Stimulated activated naive B cell treated with anti-CD40 and anti-IgM and Interleukin-4, amounts not matched to agents 10 μg/mL and 1 μg/mL and 100 μg/mL, for 72 hours (primary cell): ENCODE measurements at places on chromosomes 1 and 21.
A peak's percentile ranks its signal among the peaks of the same experiment; 100 is the strongest.

DNA sequence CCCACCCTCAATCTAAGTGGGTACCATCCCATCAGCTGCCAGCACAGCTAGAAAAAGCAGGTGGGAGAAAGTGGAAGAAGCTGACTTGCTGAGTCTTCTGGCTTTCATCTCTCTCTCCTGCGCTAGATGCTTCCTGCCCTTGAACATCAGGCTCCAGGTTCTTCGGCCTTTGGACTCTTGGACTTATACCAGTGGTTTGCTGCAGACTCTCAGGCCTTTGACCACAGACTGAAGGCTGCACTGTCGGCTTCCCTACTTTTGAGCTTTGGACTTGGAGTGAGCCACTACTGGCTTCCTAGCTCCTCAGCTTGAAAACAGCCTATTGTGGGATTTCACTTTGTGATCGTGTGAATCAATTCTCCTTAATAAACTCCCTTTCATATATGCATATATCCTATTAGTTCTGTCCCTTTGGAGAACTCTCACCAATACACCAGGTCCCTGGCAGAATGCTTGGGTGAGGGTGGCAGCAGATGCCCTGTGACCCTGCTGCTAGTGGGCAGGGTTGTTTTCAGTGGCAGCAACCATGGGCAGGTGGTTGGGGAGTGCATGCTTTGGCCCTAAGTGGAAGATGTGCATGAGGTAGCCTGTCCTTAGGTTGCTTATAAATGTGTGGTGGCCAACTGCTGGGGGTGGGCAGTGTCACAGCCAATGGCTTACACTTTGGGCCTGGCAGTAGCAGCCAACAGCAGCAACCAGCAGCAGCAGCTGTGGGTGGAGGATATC lies 10.8 kb upstream of the ADAM30 start:
- no peak for DNase-seq

GRCh38 chr1:116481934-116482333 lies 88.9 kb downstream of the CD58 start:
- no peak for DNase-seq

GRCh38 chr1:55699228-55699627 lies 484.1 kb upstream of the USP24 start:
- no peak for DNase-seq

DNA sequence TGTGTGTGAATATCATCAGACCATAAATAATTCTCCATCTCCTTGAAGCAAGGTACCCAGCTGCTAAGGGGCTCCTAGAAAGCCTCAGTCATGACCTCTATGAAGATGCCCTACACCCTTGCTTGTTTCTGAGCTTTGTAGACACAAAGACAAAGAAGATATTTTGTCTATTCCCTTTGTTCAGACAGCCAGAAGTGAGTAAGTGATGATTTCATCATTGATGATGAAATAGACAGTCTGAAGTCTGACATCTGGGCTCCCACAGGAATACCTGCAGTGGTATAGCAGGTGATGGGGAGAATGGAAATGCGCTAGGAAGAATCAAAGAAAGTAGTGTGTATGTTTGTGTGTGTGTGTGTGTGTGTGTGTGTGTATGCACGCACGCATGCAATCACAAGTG lies 82.2 kb upstream of the DPT start:
- DNase-seq, result no peak

GRCh38 chr1:56472860-56473259 lies 106.5 kb downstream of the PLPP3 start:
- peak; percentile 58 for DNase-seq

GRCh38 chr21:28336314-28336713 lies 656.4 kb downstream of the LTN1 start:
- no peak for DNase-seq

- DNase-seq, result no peak
Measured at GRCh38 chr1:4146101-4146500, 246.0 kb upstream of the C1orf174 start.

GRCh38 chr1:218525451-218526197 lies 180.5 kb downstream of the TGFB2 start:
- DNase-seq, result no peak

DNA sequence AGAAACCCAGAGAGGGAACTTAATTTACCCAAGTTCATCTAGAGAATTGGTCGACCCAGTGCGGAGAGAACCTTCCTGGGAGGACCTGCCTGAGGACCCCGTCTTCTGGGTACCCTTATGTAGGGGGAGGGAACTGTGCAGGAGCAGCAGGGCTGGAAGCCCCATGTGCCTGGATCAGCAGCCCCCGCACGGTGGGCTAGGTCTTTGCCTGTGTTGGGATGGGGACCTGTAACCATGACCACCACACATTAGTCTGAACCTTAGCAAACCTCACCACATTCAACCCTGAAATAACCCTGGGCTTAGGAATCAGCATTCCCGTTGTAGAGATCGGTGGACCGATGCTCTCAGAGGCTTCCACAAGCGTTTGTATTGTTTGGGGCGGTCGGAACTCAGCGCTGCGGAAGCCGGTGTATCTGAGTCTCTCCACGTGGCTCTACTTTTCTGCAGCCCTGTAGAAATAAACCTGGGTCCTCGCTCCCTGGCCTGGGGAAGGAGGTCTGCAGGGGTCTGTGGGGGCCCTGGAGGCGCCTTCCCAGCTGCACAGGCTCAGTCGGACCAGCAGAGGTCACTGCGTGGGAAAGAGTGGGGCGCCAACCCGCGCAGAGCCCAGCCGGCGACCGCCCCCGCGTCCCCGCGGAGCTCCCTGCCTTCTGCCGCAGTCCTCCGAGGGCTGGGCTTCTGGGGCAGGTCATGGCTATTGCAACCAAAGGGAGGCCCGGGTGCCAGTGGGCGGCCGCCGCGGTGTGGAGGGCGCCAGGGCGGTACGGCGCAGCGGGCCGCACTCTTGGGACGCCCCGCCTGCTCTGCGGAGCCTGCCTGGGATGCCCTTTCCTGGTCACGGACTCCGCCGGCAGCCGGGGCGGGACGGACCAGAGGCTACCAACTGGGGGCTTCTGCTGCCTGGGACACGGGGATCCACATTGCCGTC lies 36.2 kb upstream of the KCNA10 start:
- peak; percentile 30 for DNase-seq

- no peak for DNase-seq
Measured at GRCh38 chr1:114075105-114075504, 78.6 kb downstream of the SYT6 start.

DNA sequence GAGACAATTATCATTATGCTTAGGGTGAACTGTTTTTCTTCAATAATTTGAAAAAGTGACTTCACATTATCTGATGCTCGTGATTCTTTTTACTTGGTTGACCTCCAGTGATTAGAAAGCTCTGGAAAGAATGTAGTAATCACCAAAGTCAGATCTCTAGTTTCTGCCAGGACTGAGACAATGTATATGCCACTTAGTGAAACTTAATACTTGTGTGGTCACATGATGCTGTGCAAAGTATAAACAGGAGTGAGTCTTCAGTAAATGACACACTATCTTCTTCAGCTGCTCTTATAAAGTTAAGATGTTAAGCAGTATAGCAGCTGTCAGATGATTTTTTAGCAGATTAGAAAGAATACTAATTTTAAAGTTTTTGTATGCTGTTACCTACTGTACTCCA lies 17.2 kb downstream of the VCAM1 start:
- no peak for DNase-seq

GRCh38 chr1:1776672-1777582 lies 1.3 kb downstream of the NADK start:
- no peak for DNase-seq

DNA sequence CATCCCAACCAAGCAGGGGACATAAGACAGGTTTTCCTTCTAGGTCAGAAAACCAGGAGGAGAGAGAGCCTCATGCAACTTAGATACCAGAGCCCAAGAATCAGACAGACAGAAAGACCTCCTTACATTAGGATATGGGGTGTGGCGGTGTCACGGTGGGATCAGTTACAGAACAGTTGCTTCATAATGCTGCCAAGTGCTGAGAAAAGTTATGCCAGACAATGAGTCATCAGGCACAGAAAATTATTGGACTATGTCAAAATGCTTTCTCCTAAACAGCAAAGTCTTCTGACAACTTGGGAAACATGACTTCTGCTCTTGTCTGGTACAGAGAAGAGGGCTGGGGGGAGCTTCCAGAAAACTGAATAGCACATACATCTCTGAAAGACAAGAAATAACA lies 1120.2 kb upstream of the TMPRSS15 start:
- DNase-seq, result no peak

- peak; percentile 14 for DNase-seq
Measured at GRCh38 chr1:248243204-248243603, 12.0 kb downstream of the OR2M4 start.

GRCh38 chr1:97787231-97787630 lies 133.6 kb downstream of the DPYD start:
- DNase-seq, result no peak

GRCh38 chr1:42282867-42283583 lies 52.0 kb downstream of the FOXJ3 start:
- no peak for DNase-seq

GRCh38 chr1:186715887-186716809 lies 35.9 kb upstream of the PTGS2 start:
- no peak for DNase-seq

GRCh38 chr1:78377356-78377928 lies 113.3 kb upstream of the PTGFR start:
- no peak for DNase-seq

- no peak for DNase-seq
Measured at GRCh38 chr1:30313176-30313575, 410.2 kb downstream of the MATN1 start.

DNA sequence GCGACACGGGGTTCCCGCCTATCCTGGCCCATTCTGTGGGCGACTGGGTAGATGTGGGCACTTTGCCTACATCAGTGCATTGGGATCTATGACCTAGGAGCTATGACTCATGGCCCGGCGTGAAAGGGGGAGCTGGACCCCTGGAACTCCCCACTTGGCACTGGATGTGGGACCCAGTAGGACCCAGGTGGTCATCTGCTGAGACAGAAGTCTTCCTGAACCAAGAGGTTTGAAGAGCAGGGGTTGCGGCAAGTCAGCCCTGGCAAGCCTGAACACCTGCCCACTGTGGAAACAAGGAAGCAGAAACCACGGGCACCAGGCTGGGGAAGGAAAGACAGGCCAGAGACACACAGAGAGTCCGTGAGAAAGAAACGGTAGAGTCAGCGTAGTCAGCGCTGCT lies 656.7 kb downstream of the AJAP1 start:
- no peak for DNase-seq

DNA sequence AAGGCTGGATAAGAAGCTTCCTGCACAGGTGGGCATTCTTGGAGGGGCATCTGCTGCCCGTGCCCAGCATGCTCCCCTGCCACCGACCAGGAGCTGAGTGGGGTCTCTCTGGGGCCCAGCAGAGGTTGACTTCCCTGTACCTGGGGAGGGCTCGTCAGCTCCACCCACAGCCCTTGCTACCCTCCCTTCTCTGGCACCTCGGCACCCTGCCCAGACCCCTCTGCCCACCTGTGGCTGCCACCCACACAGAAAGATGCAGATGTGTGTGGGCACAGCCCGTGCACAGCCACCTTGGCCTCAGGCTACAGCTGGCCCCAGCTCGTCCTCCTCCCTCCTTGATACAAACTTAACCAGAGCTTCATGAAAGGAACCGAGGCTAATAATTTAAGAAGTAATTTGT lies 241.2 kb upstream of the VAMP3 start:
- no peak for DNase-seq

- DNase-seq, result no peak
Measured at GRCh38 chr1:172252321-172252720, 168.2 kb upstream of the C1orf105 start.

GRCh38 chr1:79874289-79874688 lies 867.8 kb upstream of the ADGRL4 start:
- DNase-seq, result no peak

DNA sequence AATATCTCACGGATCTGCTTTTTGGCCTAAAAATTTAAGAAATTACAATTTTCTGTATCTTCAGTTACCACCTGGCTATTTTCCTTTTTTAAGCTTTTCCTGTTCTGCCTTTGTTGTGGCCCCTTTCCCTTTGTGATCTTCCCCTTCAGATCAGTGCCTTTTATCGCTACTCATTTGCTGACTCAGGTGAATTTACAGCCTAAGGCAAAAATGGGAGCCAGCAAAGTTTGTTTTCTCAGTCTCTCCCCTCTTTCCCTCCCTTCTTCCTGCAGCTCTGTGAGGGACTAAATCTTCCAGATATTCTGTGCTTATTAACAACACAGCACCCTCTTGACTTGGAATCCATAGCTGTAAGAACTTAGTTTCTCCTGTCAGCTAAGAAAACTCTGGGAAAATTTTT lies 5.3 kb upstream of the PRRC2C start:
- no peak for DNase-seq

- DNase-seq, result peak; percentile 79
Measured at GRCh38 chr21:25396135-25396711, 211.1 kb downstream of the MRPL39 start.

DNA sequence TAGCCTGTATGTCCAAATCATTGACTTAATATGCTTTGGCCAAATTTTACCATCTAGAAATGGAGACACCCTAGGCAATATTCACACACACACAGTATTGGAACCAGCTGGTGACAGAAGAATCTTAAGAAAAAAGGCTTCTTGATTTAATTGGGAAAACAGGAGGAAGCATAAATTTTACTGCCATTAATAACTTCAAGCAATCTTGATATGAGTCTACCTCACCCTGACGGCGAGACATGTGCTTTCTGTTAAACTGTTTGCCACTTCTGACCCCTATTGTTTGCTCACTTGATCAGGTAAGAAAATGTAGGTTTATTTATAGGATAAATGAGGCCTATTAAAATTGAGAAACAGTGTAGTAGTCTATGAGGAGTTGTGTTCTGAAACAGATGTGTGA lies 73.2 kb downstream of the KIFAP3 start:
- DNase-seq, result no peak

DNA sequence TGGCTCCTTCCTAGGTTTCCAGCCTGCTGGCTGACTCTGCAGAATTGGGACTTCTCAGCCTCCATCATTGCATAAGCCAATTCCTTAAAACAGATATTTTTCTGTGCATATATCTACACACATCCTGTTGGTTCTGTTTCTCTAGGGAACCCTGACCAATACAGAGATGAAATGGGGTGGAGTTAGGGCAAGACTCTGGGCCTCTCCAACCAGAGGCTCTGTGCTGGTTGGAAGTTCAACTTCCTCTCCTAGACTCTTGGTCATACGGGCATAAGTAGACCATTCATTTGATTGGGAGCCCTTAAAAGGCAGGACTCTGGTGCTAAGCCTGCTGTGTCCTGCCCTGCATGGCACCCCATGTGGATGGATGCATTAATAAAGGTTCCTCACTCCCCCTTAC lies 55.0 kb downstream of the CNIH3 start:
- DNase-seq, result no peak

DNA sequence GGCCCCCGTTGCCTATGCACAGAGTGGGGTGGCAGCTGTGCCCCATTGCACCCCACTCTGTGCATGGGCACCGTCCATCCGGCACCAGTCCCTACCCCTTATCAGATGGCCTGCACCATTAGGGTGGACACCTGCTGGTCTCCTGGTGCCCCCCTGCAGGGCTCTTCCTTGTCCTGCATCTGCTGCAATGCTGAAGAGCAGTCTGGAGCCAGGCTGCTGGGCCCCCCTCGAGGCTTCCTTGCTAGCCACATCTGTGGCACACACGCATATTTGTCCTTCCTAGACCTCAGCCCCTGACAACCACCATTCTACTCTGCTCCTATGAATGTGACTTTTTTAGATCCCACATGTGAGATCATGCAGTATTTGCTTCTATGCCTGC lies 56.4 kb downstream of the COL18A1 start:
- DNase-seq, result no peak

GRCh38 chr1:22983944-22984343 lies 11.3 kb upstream of the LACTBL1 start:
- DNase-seq, result no peak
